ENCODE measurements at places on chromosomes 2 and 18.

GRCh38 chr2:31402388-31402787 lies 12.2 kb downstream of the XDH start:
- DNase-seq: no peak

DNA sequence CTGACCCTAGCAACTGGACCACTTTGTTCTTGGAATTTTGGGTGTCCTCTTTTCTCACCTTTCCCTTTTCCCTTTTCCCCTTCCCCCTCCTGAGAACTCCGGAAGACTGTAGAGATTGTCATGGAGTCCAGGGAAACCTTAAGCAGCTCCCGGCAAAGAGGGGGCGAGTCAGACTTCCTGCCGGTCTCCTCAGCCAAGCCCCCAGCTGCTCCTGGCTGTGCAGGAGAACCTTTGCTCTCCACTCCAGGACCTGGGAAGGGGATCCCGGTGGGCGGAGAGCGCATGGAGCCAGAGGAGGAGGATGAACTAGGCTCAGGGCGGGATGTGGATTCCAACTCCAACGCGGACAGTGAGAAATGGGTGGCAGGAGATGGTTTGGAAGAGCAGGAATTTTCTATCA lies 20.5 kb downstream of the SETBP1 start:
- DNase-seq: no peak

- no peak for DNase-seq
These were observed 83.6 kb upstream of the NPAS2 start for GRCh38 chr2:100736121-100736915.

- no peak for DNase-seq
These were observed 12.2 kb downstream of the ZFP36L2 start for GRCh38 chr2:43214253-43214652.

DNA sequence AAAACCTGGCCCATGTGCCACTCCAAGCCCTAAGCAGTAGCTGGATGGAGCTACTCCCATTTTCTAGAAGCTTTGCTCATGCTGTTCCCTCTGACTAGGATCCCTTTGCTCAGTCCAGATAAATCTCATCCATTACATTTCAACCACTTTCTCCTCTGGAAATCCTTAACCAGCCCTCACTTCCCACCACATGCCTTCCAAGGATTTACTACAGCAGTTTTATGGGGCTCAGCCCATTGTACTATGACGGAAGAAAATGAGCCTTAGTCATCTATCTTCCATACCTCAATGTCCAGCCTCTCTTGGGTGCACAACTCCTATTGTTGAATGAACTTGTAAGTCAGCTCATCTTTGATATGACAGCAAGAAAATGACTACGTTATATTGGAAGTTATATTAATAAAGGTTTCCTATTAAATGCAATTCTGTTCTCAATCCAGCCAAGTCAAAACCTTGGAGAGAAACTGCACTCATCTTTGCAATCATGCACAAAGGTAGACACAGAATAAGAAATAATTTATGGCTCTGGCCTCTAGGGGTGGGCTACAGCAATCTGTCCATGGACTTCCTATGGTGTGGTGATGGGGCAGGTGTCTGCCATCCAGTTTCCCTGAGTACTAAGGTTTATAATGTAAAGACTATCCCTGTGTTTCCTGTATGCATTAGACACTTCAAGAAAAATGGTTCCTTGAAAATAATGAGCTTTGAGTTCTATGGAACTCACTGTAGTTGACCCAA lies 3.4 kb downstream of the B4GALT6 start:
- no peak for DNase-seq

DNA sequence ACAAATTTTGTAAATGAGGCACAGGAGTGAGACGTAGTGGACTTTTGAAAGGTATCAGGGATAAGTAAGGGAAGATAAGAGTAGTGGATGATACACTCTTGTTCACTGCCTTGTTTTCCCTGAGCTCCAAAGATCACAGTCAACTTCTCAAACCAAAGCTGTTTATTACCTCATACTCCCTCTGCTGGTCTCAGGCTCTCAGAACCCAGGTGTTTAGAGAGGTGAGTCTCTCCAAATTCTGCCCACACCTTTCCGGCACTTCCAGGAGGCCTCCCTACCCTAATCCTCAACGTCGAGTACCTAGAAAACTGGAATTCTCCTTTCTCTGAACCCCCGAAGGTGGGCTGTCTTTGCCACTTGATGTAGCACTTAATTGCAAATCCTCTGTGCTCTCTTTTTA lies 621.1 kb downstream of the BCL11A start:
- DNase-seq: no peak

DNA sequence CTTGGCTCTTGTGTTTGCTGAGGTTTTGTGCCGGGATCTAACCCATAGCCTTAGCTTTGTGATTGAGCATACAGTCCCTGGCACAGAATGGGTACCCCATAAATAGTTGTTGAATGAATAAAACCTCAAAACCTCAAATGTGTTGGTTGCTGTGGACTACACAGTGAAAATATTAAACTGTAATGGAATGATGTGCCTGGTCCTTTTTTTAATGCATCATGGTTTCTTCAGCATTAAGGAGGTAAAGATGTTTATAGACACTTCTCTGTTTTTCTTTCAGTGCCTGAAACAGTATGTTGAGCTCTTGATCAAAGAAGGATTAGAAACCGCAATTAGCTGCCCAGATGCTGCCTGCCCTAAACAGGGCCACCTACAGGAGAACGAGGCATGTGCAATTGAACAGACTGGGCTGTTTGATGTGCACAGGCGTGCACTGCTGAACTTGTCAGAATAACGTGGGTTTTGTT lies 97.0 kb downstream of the RNF144A start:
- no peak for DNase-seq

DNA sequence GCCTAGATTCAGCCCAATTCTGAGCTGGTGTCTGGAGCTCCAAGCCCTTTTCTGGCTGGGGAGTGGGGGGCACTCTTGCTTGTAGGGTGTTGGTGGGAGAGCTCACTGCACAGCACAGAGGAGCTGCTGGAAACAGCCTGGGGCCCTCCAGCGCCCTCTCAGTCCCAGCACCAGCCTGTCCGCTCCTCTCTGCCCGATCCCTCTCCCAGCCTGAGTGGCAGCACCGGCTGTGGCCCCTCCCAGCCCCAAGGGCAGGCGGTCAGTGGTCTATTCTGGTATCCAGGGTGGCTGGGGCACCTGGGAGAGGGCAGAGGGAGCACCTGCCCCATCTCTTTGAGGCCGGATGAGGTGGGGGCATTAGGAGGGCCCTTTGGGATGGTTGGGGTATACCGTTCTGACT lies 13.2 kb upstream of the DES start:
- DNase-seq: no peak

DNA sequence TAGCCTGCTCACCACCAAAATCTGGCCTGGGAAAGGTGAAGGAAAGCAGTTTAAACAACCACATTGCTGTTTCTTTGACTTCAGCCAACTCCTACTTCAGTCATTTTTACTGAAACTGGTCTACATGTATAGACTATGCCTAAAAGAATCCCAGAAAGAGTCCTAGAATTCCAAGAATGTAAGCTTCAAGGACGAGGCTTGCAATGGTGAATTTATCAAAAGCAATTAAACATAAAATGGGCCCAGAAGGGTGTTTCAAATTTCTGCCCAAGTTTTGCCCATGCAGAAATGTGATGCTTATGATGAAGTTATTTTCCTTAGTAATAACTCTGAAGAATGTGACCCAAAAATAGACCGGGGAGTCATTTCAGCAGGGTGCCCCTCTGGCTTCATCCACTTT lies 16.6 kb downstream of the EN1 start:
- no peak for DNase-seq

DNA sequence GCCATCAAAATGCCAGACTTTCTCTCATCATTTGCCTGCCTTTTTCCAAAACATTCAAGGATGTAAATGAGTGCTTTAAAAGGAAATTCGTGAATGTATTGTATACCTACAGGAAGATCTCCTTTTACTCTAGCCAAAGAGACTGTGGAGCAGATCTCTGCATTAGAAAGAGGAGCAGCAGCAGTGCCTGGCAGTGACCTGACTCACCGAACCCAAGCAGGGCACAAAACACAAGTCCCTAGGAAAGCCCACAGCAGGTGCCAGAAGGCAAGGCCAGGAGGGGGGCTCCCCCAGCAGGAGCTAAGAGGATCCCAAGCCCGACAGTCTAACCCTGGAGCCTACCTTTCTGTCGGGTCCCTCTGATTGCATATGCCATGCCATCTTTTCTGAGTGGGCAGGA lies 47.9 kb downstream of the L3MBTL4 start:
- DNase-seq: no peak

- DNase-seq: no peak
These were observed 874.1 kb upstream of the LRATD1 start for GRCh38 chr2:13758412-13758811.

GRCh38 chr18:70158992-70159717 lies 46.3 kb downstream of the RTTN start:
- DNase-seq: no peak

Data from HS-5 (cell line).